CD8-positive, alpha-beta memory T cell (primary cell): ENCODE measurements at places on chromosomes 4 and X.
A peak's percentile ranks its signal among the peaks of the same experiment; 100 is the strongest.

DNA sequence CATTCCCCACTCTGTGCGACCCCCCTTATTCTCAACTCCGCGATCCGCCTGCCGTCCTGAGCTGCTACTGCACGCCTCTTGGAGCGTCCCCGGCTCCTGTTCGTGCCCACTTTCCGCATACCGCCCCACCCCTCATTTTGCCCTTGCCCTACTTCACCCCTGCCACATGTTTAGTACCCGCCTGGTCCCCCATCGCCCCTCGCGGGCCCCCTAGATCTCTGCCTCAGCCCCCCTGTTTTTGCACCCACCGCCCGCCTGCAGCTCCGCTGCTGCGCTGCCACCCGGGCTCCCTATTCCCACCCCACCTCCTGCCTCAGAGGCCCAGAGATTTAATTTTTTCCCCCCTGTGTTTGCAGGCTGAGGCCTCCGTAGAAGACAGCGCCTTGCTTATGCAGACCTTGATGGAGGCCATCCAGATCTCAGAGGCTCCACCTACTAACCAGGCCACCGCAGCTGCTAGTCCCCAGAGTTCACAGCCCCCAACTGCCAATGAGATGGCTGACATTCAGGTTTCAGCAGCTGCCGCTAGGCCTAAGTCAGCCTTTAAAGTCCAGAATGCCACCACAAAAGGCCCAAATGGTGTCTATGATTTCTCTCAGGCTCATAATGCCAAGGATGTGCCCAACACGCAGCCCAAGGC is 1.4 kb downstream of the MAGED1 start:
- H3K36me3 ChIP-seq: no peaks in the 10 kb centered on the region
- no peak overlapping the region for H3K4me3 ChIP-seq
- no peak overlapping the region for H3K27ac ChIP-seq

- H3K4me3 ChIP-seq: no peak overlapping the region
- H3K4me1 ChIP-seq: no peaks in the 10 kb centered on the region
- no peak for DNase-seq
- no peak overlapping the region for H3K27ac ChIP-seq
- no peaks in the 10 kb centered on the region for H3K36me3 ChIP-seq
Observed at GRCh38 chr4:182207830-182208396, 35.3 kb upstream of the TENM3 start.

DNA sequence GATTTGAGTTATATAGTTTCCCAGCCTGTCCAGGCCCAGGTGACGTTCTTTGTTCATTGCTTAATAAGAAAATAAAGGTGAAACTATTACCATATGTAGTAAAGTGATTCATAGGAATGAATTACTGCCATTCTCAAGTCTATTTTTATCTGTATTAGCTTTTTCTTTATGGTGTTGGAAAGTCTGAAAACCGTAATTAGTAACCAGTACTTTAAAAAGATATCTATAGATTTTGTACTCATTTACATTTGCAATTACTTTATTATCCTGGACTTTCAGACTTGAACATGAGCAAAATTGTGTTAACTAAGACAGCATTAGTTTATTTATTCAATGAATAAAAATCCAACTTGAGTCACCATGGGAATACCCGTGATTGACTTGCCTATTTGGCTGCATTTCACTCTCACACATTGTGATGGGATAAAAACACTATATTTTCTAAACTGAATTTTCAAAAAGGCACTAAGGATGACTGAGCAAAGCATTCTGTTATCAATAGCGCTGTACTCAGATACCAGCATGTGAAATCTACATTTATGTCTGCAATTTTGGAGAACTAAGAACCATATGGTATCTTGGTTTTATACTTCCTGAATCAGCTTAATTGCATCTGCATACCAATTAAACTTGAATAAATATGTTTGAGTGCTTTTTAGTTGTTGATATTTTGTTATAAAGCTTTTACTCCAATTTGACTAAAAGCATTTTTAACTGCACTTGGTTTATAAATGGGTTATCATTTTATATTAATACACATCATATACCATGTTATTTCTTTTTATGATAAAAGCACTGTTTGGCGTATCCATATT is 154.6 kb downstream of the CCSER1 start:
- H3K27ac ChIP-seq: no peak overlapping the region
- H3K27me3 ChIP-seq: no peaks in the 10 kb centered on the region
- DNase-seq: no peak

GRCh38 chr4:162981823-162982222 is 184.9 kb downstream of the NAF1 start:
- no peak overlapping the region for H3K4me3 ChIP-seq
- H3K36me3 ChIP-seq: no peaks in the 10 kb centered on the region
- DNase-seq: no peak
- no peak overlapping the region for H3K27ac ChIP-seq

- no peak overlapping the region for H3K27ac ChIP-seq
- H3K36me3 ChIP-seq: no peaks in the 10 kb centered on the region
- H3K27me3 ChIP-seq: no peaks in the 10 kb centered on the region
- DNase-seq: peak; percentile 16
- no peaks in the 10 kb centered on the region for H3K4me1 ChIP-seq
- no peak overlapping the region for H3K4me3 ChIP-seq
Observed at GRCh38 chrX:11724122-11725017, 33.7 kb upstream of the MSL3 start.

GRCh38 chr4:17283832-17284231 is 228.1 kb downstream of the QDPR start:
- no peak for DNase-seq
- no peaks in the 10 kb centered on the region for H3K27me3 ChIP-seq

DNA sequence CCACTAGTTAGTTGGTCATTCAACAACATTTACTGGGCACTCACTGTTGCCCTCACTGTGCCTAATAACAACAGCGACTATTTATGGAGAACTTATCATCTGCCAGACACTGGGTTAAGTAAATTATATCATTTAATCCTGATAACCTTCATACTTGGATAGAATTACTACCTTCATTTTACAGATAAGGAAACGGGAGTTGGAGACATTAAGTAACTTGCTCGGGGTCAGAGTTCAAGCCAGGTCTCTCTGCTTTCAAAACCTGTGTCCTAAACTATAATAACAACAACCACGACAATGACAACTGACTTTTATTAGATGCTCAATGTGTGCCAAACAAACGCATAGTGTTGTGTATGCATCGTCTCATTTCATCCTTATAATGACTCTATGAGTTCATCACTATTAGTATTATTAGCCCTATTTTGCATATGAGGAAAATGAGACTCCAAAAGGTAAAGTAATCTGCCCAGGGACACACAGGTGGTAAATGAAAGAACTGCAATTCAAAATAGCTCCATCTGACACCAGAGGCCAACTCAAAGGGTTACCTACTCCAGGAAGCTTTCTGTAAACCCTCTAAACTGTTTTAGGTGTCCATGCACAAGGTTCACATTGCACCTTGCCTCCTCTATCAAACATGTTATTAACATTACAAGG is 98.4 kb upstream of the ACSL4 start:
- no peaks in the 10 kb centered on the region for H3K4me1 ChIP-seq
- H3K36me3 ChIP-seq: no peaks in the 10 kb centered on the region
- DNase-seq: no peak
- H3K27me3 ChIP-seq: no peaks in the 10 kb centered on the region

GRCh38 chr4:54484383-54484782 is 173.4 kb upstream of the KIT start:
- no peak overlapping the region for H3K4me3 ChIP-seq
- no peak for DNase-seq
- H3K36me3 ChIP-seq: no peaks in the 10 kb centered on the region
- no peaks in the 10 kb centered on the region for H3K27me3 ChIP-seq

DNA sequence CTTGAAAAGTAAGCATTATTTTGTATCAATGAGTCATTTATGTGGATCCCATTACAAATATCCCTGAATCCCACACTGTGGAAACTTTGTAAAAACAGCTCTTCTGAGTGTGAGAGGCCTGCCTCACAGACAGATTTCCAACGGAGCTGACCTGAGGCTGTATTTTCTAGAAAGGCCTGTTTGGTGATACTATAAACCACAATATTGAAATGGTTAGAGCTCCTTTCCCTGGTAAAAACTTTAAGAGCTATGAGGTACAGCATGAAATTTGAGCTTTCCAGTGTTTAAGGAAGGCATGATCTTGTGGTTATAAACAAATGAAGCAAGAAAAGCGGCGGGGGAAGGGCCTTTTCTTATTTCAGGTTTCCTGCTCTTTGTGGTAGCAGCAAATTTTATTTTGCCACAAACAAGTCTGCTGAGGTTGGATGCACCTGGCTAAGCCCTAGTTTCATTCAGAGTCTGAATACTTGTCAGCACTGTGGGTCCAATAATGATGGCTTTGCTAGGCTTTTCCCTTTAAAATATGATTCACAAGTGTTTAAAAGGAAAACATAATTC is 86.8 kb upstream of the ETNPPL start:
- DNase-seq: no peak
- no peaks in the 10 kb centered on the region for H3K4me1 ChIP-seq
- H3K27me3 ChIP-seq: no peaks in the 10 kb centered on the region
- H3K36me3 ChIP-seq: no peaks in the 10 kb centered on the region
- H3K27ac ChIP-seq: no peak overlapping the region
- H3K4me3 ChIP-seq: no peak overlapping the region

DNA sequence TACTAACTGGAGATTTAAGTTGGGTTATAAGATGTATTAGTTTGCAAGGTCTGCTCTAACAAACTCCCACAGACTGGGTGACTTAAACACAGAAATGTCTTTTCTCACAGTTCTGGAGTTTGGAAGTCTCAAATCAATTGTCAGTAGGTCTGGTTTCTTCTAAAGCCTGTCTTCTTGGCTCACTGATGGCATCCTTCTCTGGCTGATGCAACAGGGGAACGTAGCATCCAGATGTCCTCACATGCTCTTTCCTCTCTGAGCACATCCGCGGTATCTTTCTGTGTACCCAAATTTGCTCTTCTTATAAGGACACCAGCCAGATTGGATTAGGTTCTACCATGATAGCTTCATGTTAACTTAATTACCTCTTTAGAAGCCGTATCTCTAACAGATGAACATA is 63.2 kb upstream of the BMP3 start:
- no peak overlapping the region for H3K27ac ChIP-seq
- H3K4me1 ChIP-seq: no peaks in the 10 kb centered on the region
- H3K27me3 ChIP-seq: no peaks in the 10 kb centered on the region
- no peak for DNase-seq
- H3K36me3 ChIP-seq: no peaks in the 10 kb centered on the region
- H3K4me3 ChIP-seq: no peak overlapping the region

DNA sequence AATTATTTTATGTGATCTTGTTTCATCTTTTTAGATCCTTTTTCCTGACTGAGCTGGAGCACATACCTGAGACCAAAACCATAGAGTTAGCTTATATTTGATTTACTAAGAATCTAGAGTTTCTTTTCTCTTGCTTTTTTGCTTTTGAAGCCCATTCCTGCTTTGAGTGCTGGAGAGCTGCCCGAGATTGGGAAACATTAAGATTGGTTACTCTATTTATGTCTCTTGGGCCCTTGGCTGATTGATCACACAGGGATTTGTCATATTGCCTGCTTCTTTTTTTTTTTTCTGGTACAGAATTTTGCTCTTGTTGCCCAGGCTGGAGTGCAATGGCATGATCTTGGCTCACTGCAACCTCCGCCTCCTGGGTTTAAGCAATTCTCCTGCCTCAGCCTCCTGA is 73.9 kb downstream of the REPS2 start:
- no peak for DNase-seq
- no peaks in the 10 kb centered on the region for H3K27me3 ChIP-seq
- H3K4me1 ChIP-seq: no peaks in the 10 kb centered on the region
- no peak overlapping the region for H3K4me3 ChIP-seq
- no peaks in the 10 kb centered on the region for H3K36me3 ChIP-seq
- no peak overlapping the region for H3K27ac ChIP-seq

DNA sequence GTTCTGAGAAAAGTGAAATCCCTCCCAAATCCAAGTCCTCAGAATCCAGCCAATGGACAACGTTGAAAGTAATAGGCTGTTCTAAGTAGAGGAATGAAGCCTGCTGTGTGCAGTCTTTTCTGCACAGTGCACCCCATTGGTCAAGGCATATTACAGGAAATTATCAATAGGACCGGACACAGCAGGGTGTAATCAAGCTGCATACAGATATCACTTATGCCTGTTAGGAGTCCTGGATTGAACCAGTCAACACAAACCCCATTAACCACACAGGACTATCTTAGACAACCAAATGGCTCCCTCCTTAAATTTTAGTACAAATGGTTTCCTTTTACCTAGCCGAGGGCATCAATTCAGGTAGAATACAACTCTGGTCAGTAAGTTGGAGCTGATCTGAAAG is 34.2 kb upstream of the MAGEA8 start:
- no peak for DNase-seq
- no peaks in the 10 kb centered on the region for H3K27me3 ChIP-seq
- H3K4me3 ChIP-seq: no peak overlapping the region

DNA sequence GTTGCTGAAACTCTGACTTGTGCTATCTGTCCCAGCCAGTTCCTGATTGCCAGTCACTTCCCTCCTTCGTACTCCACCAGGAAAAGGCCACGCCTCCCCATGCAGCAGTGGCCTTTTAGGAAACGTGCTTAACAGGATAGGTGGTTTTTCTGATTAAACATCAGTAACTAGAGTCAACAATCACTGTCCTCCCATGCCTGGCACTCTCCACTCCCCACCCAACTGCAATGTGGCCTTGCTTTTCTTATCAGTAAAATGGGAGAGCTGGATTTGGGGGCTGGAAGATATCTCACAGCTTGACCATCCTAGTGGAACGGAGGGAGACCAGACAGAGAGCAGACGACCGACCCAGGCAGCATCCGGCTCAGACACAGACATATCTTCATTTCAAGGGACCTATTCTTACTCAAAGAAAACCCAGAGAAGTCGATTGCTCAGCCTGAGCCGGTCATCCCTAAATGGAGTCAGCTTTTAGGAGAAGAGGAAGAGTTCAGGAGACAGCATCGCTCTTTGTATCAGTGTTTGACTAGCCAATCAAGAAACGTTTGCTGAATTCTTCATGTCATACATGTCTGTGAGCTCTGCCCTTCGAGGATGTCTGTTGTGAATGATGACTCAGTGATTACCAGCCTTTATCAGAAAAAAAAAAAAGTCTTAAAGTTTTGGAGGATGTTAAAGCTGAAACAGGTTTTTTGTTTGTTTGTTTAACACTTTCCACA is 12.7 kb upstream of the UBA6 start:
- peak overlapping the region; percentile 28 for H3K27ac ChIP-seq
- no peak for DNase-seq
- H3K36me3 ChIP-seq: peaks cover 7% of the 10 kb centered on the region
- H3K4me3 ChIP-seq: no peak overlapping the region
- H3K27me3 ChIP-seq: no peaks in the 10 kb centered on the region

DNA sequence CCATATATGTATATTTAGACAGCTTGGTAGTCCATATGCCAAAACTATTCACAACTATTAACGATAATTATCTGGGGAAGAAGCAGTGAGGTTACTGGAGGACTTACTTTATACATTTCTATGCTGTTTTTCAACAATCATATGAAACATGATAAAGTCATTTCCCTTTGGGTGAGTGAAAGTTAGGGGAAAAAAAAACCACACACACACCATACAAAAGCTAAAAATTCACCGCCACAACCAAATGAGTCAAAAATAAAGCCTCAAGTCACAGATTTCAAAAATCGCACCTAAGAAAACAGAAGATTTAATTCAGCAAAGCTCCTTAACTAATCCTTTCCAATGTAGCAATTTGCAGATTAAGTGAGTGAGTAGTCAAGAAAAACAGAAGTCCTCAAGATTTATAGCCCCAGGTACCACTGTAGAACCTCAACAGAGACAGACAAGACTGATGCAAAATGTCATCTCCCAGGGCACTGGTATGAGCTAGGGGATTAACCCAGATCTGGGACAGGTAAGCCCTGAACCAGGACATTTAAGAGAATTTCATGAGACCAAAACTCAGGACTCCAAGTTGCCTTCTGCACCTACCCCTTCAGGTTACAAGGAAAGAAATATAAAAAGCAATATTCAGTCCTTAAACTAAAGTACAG is 35.1 kb downstream of the SYTL4 start:
- no peaks in the 10 kb centered on the region for H3K36me3 ChIP-seq
- H3K27ac ChIP-seq: no peak overlapping the region
- no peaks in the 10 kb centered on the region for H3K27me3 ChIP-seq
